Myometrial cell (primary cell): ENCODE measurements at places on chromosomes 2 and 18. TPM values are rescaled to one million over a fixed set of nuclear protein-coding genes. Genes with fewer than 3 reads are reported as not detected.

The SCN9A gene
- total RNA-seq = 15.0 and 15.2 TPM in 2 replicates

The RIT2 gene
- not detected in 2 replicates for total RNA-seq

The GPBAR1 gene
- total RNA-seq = 0.53 TPM in 1 of 2 replicates, not detected in the other

The TLX2 gene
- total RNA-seq = not detected in 2 replicates

The INSIG2 gene
- total RNA-seq = 4.3 and 6.2 TPM in 2 replicates

The CREG2 gene
- 0.18 and 0.58 TPM in 2 replicates for total RNA-seq

The MRO gene
- not detected in 2 replicates for total RNA-seq

The NPPC gene
- total RNA-seq = 0.58 TPM in 1 of 2 replicates, not detected in the other

The MZT2A gene
- 112 and 146 TPM in 2 replicates for total RNA-seq

The SLC8A1 gene
- 17.0 and 17.9 TPM in 2 replicates for total RNA-seq

The RAMP1 gene
- total RNA-seq = 259 and 297 TPM in 2 replicates

The POTEC gene
- total RNA-seq = not detected in 2 replicates

The RNF138 gene
- 14.4 and 20.6 TPM in 2 replicates for total RNA-seq

The TMEM163 gene
- not detected in 2 replicates for total RNA-seq

The UGT1A5 gene
- not detected in 2 replicates for total RNA-seq

The ASXL3 gene
- total RNA-seq = 0.35 TPM in 1 of 2 replicates, not detected in the other

The ALPP gene
- not detected in 2 replicates for total RNA-seq

The BCL2 gene
- under 0.01 TPM in 1 of 2 replicates, not detected in the other for total RNA-seq

The VPS54 gene
- total RNA-seq = 13.5 and 20.7 TPM in 2 replicates

The SMYD1 gene
- not detected in 2 replicates for total RNA-seq

The EPB41L3 gene
- total RNA-seq = not detected in 2 replicates

The TMEM247 gene
- not detected in 2 replicates for total RNA-seq

The RTP5 gene
- total RNA-seq = not detected in 2 replicates

The PARD3B gene
- 6.0 and 7.5 TPM in 2 replicates for total RNA-seq

The KRCC1 gene
- 24.6 and 24.8 TPM in 2 replicates for total RNA-seq

The GCG gene
- not detected in 2 replicates for total RNA-seq

The SPP2 gene
- total RNA-seq = not detected in 2 replicates

The FSHR gene
- not detected in 2 replicates for total RNA-seq

The SNED1 gene
- total RNA-seq = 11.0 and 13.5 TPM in 2 replicates

The CCL20 gene
- 0.18 and 0.86 TPM in 2 replicates for total RNA-seq

The FKBP1B gene
- 8.4 and 11.5 TPM in 2 replicates for total RNA-seq

The ALPG gene
- total RNA-seq = not detected in 2 replicates

The SKOR2 gene
- not detected in 2 replicates for total RNA-seq

The TDRD15 gene
- total RNA-seq = not detected in 2 replicates

The TCF7L1 gene
- 0.35 and 1.7 TPM in 2 replicates for total RNA-seq

The GPR75 gene
- total RNA-seq = 1.4 and 1.8 TPM in 2 replicates

The NHEJ1 gene
- total RNA-seq = 22.7 and 33.2 TPM in 2 replicates

The LOXL3 gene
- total RNA-seq = 12.9 and 15.6 TPM in 2 replicates

The CNDP1 gene
- not detected in 2 replicates for total RNA-seq

The ZNF804A gene
- total RNA-seq = 2.9 and 3.9 TPM in 2 replicates

The ALK gene
- total RNA-seq = not detected in 2 replicates

The TMEM17 gene
- total RNA-seq = 3.2 and 4.6 TPM in 2 replicates

The UGT1A4 gene
- total RNA-seq = not detected in 2 replicates

The LYG1 gene
- 1.1 TPM in 1 of 2 replicates, not detected in the other for total RNA-seq

The MOCOS gene
- 1.2 and 1.7 TPM in 2 replicates for total RNA-seq

The CAD gene
- total RNA-seq = 41.5 and 65.4 TPM in 2 replicates

The CHAC2 gene
- total RNA-seq = 8.4 and 11.3 TPM in 2 replicates

The LBX2 gene
- 1.7 and 4.1 TPM in 2 replicates for total RNA-seq

The RSAD2 gene
- total RNA-seq = not detected in 2 replicates

The BUB1 gene
- total RNA-seq = 51.6 and 57.4 TPM in 2 replicates

The COL6A3 gene
- 1,153 and 1,391 TPM in 2 replicates for total RNA-seq
